ENCODE measurements at places on chromosomes 13 and 19.

DNA sequence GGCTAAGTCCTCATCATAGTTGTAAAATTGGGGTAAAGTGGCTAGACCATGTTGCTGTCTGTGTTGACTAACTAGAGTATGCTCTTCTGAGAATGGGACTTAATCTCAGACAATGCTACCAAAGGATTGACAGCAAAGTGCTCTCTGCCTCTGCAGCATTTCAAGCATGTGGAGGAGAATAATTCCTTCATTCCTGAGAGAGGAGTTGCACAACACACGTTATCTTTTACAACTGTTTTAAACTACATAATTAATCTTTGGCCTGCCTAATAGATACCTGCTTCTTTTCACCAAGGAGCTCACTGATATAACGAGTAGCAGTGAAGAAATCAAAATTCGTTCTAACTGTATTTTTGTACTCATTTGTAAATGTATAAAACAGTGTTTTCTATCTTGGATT is 2172.2 kb downstream of the PCDH9 start:
- DNase-seq: no peak

GRCh38 chr13:60689571-60689970 is 292.6 kb downstream of the TDRD3 start:
- no peak for DNase-seq

GRCh38 chr19:45391346-45391745 is 13.5 kb downstream of the PPP1R13L start:
- DNase-seq: no peak

GRCh38 chr19:28961772-28962500 is 251.0 kb downstream of the UQCRFS1 start:
- DNase-seq: no peak

DNA sequence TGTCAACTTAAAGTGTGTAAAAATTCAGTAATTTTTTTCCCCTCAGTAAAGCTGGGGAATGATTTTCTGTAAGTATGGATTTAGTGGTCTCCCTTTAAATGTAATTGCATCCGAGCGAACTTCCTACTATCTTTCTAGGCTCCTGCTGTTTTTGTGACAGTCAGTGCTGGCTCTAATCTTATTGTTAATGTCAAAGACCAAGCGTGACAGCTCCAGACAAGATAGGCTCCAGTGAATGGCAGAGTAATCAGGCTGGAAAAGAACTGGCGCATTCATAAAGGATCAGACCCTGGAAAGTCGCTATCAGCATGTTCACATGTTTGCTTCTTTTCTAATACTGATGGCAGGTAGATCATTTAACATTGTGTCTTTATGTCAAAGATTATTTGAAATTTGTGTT is 908.0 kb upstream of the ATXN8OS start:
- no peak for DNase-seq

DNA sequence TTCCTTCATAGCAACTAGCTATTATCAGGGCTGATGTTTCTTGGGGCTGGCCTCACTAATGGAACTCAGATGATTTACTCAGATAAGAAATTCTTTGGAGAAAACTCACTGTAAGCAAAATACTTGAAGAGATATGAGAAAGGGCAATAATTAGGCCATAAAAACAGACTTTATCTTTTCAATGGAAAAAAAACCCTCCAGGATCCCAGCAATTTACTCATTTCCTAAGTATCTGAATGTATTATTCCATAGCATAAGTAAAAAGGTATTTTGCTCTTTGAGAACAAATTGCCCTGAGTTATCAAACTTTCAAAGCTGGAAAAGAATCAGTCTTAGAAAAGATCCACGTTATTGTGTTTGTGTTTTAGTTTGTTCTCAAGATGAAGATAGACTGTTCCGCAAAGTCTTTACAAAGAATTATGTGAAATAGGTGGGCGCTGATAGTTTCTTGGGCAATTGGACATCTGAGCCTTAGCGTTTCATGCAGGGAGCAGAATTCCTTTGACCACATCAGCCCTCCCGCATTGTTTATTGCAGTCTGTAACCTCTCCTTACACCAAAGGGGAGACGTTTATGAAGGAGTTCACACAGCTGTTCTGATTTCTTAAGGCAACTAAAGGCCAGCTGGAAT is 29.1 kb upstream of the CSNK1A1L start:
- DNase-seq: no peak

GRCh38 chr13:96834626-96835025 is 159.7 kb downstream of the OXGR1 start:
- DNase-seq: no peak

GRCh38 chr19:870963-871401 is 11.5 kb downstream of the CFD start:
- DNase-seq: no peak

GRCh38 chr19:38654628-38655055 is 7.2 kb downstream of the ACTN4 start:
- DNase-seq: no peak

GRCh38 chr13:77579959-77580358 is 44.5 kb downstream of the SCEL start:
- no peak for DNase-seq

- no peak for DNase-seq
Observed at GRCh38 chr13:41232578-41233480, 30.5 kb downstream of the MTRF1 start.

Data from hippocampal formation (tissue), 2 donors.